Heart right ventricle (tissue), 16 donors: ENCODE measurements at places on chromosomes 11 and 22. TPM values are rescaled to one million over a fixed set of nuclear protein-coding genes. Genes with fewer than 3 reads are reported as not detected.

DNA sequence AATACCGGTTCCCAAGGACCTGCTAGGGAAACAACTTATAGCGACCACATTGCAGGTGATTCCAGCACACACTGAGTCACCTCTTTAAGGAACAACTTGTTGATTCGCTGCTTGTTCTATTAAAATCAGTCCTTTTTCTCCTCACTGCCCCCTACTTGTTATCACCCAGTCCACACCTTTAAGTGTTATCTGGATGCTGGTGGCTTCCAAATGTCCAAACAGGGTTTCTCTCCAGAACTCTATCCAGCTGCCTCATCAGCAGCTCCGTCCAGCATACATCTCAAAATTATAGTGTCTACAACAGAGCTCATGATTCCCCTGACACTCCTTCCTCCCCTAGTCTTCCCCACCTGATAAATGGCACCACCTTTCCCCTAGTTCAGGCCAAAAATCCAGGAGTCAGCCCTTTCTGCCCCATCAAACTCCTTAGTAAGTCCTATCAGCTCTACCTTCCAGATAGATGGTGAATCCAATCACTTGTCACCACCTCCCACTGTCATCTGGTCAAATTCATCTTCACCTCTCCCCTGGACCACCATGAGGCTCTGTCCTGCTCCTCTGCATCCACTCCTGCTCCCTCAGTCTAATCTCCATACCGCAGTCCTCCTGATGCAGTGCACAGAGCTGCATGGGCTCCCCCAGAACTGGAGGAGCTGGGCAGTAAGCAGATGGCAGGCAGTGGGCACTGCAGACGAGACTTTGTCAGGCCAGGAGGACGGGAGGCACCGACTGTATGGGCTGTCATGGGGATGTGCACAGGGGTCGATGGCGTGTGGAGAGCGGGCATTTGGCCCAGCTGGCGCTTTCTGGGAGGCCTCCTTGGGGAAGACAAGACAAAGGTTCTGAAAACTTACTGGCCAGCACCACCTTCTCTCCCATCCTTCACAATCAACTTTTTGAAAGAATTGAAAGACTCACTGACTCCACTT lies 19.3 kb downstream of the IL10RA start:
- H3K27ac ChIP-seq: no peak overlapping the region
- H3K27me3 ChIP-seq: peaks cover 4% of the 10 kb centered on the region
- no peak overlapping the region for H3K4me3 ChIP-seq
- H3K4me1 ChIP-seq: peaks cover 18% of the 10 kb centered on the region
- no peak for DNase-seq

GRCh38 chr22:39174498-39175352 lies 22.2 kb upstream of the CBX7 start:
- H3K4me3 ChIP-seq: no peak overlapping the region
- DNase-seq: peak; percentile 82
- peaks cover 87% of the 10 kb centered on the region for H3K4me1 ChIP-seq
- no peaks in the 10 kb centered on the region for H3K27me3 ChIP-seq

DNA sequence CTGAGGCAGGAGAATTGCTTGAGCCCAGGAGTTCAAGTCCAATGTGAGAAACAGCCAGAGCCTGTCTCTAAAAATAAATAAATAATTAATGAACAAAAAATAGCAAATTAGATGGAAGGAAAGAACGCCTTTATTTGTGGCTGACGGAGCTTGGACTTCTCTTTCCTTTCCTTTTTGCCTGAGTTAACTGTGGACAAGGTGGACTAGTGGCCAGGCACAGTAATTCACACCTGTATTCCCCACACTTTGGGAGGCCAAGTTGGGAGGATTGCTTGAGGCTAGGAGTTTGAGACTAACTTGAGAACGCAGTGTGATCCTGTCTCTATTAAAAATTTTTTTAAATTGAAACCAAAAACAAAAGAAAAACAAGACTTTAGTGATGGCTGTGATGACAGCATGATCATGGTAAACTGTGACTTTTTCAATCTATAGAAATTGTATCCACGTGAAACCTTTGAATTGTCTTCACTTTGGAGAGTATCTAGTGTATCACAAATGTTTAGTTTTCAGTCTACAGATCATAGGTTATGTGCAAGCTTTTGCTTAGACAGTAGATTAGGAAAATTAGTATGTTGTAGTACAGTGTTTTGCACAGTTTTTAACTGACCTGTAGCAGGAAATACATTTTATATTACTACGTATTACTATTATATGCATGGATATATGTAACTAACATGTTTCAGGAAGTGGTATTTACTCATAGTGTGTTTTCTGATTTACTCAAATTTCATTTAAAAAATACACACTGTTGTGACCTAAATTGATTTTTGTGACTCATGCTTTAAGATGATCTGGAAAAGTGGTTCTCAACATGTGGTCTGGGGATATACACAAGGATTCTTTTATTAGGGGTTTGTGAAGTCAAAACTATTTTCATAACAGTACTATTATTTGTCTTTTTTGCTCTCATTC lies 42.1 kb downstream of the KDM2A start:
- H3K4me3 ChIP-seq: no peak overlapping the region
- no peaks in the 10 kb centered on the region for H3K36me3 ChIP-seq
- no peak overlapping the region for H3K27ac ChIP-seq

DNA sequence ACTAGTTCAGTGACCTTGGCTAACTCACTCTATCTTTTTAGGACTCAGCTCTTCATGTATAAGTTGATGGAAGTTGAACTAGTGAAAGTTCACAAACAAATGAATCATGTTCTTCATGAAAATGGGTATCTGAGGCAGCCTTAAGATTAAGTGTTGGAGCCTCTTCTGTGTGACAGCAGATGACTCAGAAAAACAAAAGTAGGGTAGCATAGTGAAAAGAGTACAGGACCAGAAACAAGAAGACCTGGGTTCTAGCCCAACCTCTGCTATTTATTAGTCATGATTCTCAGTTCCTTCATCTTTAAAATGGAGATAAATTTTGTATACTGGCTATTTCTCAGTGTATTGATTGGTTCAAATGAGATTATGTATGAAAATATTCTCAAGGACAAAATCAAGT lies 60.2 kb downstream of the USP35 start:
- no peak for DNase-seq
- no peaks in the 10 kb centered on the region for H3K27me3 ChIP-seq
- H3K4me3 ChIP-seq: no peak overlapping the region
- no peaks in the 10 kb centered on the region for H3K36me3 ChIP-seq

- no peak overlapping the region for H3K27ac ChIP-seq
- H3K27me3 ChIP-seq: peaks cover 17% of the 10 kb centered on the region
- no peaks in the 10 kb centered on the region for H3K4me1 ChIP-seq
- no peaks in the 10 kb centered on the region for H3K36me3 ChIP-seq
- DNase-seq: no peak
- H3K4me3 ChIP-seq: no peak overlapping the region
Measured at GRCh38 chr22:48171271-48171691, 1408.8 kb downstream of the TBC1D22A start.

DNA sequence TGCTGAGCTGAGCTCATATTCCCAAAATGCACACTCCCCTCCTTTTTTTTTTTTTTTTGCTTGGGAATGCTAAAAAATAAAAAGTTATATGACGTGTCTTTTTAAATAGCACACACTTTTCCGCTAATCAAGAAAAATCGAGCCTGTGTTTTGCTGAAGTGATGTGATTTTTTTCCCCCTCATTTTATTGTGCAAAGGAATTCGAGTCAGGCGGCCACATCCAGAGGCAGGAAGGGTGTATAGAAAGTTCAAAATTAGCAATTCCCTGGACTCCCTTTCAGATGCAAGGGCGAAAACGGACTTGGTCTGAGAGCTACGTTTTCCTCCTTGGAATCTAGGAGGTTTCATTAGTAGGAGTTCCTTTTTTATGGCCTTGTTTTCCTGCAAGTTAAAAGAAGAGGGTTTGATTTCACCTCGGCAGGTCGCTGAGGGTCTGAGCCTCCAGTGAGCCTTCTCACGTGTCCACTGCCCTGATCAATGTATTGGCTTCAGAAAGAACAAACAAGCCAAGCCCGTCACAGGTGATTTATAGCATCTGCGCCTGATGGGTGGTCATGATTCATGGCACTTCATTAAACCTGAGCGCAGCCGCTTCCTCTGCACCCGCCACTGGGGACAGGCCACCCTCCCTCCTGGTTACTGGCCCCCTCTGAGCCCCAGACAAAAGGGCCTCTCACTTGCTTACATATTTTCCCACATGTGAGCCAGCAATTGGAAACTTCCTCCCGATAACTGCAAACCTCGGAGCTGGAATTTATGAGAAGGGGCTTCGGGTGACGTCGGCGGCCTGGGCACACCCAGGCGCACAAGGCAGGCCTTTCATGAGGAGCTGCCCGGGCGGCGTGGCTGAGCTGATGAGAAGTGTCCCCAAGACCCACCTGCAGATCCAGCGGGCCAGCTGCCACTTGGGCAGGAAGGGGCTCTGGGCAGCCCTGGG lies 64.4 kb upstream of the LINC01488 start:
- no peaks in the 10 kb centered on the region for H3K36me3 ChIP-seq
- DNase-seq: peak; percentile 34
- H3K27ac ChIP-seq: peak overlapping the region; percentile 77
- H3K27me3 ChIP-seq: no peaks in the 10 kb centered on the region

DNA sequence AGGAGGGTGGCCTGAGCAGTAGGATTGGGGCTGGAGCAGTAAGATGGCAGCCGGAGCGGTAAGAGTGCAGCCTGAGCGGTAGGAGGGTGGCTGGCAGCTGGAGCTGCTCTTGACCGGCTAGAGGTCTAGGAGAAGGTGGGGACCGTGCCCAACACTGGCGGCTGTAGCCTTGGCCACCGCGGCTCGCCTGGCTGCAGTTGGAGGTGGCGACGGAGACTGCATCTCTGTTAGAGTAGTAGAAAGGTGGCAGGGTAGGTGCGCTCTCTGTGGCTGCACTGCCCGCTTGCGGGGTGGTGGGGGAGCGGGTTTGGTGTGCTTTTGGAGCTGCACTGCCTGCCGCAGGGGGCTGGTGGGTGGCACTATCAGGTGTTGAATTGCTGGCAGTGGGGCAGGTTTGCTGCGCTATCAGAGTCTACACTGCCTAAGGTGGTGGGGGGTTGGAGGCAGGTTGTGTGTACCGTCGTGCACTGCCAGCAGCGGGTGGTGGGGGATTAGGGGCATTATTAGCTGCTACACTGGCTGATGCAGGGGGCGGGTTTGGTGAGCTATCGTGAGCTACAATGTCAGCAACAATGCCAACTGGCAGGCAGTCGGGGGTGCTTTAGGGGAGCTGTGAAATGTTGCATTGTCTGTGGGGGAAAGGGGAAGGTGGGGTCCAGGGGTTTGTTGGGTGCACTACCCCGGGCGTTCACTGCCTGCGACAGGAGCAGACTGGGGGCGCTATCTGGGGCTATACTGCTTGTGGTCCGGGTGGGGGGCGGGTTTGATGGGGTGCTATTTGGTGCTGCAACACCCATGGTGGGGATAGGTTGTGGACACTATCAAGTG lies 4461.3 kb upstream of the OR11H1 start:
- no peak overlapping the region for H3K4me3 ChIP-seq
- H3K27me3 ChIP-seq: peaks cover 11% of the 10 kb centered on the region
- no peak for DNase-seq
- H3K4me1 ChIP-seq: no peaks in the 10 kb centered on the region
- no peaks in the 10 kb centered on the region for H3K36me3 ChIP-seq
- no peak overlapping the region for H3K27ac ChIP-seq

DNA sequence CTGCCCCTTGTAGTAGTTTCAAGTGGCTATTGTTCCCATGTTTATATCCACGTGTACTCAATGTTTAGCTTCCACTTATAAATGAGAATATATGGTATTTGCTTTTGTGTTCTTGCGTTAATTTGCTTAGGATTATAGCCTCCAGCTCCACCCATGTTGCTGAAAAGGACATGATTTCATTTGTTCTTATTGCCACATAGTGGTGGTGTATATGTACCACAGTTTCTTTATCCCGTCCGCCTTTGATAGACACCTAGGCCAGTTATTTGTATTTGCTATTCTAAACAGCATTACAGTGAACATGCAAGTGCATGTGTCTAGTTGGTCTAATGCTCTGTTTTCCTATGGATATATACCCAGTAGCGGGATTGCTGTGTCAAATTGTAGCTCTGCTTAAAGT lies 6.8 kb downstream of the OR51B2 start:
- H3K27ac ChIP-seq: no peak overlapping the region
- no peaks in the 10 kb centered on the region for H3K4me1 ChIP-seq

- H3K4me3 ChIP-seq: no peak overlapping the region
- H3K27ac ChIP-seq: no peak overlapping the region
- H3K36me3 ChIP-seq: no peaks in the 10 kb centered on the region
- H3K27me3 ChIP-seq: no peaks in the 10 kb centered on the region
- peaks cover 10% of the 10 kb centered on the region for H3K4me1 ChIP-seq
Measured at GRCh38 chr11:18722293-18722637, 3.7 kb downstream of the IGSF22 start.

DNA sequence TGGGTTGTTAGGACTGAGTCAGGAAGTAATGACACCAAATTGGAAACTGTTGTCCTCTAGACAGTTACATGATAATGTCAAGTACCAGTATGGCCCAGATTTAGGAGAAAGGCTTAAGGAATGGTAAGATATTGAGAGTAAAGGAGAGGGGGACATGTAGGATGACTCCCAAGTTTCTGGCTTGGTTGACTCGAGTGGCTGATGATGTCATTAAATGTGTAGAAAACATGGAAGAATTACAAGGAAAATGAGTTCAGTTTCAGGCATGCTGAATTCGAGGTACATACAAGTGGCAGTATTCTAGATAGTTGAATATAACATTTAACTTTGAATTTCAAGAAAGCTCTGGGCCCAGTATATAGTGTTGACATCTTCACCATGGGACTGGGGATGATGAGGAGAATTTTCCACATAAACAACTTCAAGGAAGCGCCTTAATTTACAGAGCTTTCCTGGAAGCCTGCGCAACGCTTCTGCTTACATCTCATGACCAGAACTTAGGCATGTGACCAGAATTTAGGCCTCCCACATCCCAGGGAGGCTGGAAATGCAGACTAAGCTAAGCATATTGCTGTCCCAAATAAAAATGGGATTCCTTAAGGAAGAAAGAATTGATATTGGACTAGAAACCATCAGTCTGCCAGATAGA lies 3.8 kb downstream of the CFAP300 start:
- no peak overlapping the region for H3K27ac ChIP-seq
- no peak for DNase-seq
- no peaks in the 10 kb centered on the region for H3K36me3 ChIP-seq
- no peaks in the 10 kb centered on the region for H3K4me1 ChIP-seq

- no peaks in the 10 kb centered on the region for H3K27me3 ChIP-seq
- H3K4me3 ChIP-seq: no peak overlapping the region
- peak overlapping the region; percentile 7 for H3K27ac ChIP-seq
- no peaks in the 10 kb centered on the region for H3K36me3 ChIP-seq
- DNase-seq: peak; percentile 52
Measured at GRCh38 chr22:25139062-25139461, 60.6 kb upstream of the CRYBB3 start.

DNA sequence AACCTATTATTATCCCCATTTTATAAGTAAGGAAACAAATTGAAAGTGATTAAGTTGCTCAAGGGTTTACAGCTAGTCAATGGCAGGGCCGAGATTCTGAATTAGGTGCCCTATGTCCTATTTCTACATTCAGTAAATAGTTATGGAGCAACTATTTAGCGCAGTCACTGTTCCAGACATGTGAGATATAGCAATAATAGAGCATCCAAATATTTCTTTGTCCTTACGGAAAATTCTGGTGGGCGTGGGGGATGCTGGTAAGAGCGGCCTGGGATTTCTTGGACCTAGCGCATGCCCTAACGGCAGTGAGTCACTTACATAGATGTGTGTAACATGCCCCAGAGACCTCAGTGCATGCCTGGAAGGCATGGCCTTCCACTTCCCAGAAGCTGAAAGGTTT lies 4.4 kb downstream of the DTX4 start:
- H3K27me3 ChIP-seq: peaks cover 16% of the 10 kb centered on the region
- H3K4me3 ChIP-seq: no peak overlapping the region
- H3K27ac ChIP-seq: no peak overlapping the region
- DNase-seq: no peak

VSIG10L2 gene
- total RNA-seq: not detected

LRRC4C gene
- 0.53 TPM for total RNA-seq

OR5T3 gene
- total RNA-seq: not detected

MAPK8IP2 gene
- 0.31 TPM for total RNA-seq

MS4A6E gene
- total RNA-seq: not detected

GLYAT gene
- not detected for total RNA-seq

SPDYC gene
- total RNA-seq: not detected
